Adrenal gland (tissue), 19 donors: ENCODE measurements at places on chromosomes 12 and 14. TPM values are rescaled to one million over a fixed set of nuclear protein-coding genes. Genes with fewer than 3 reads are reported as not detected.
A peak's percentile ranks its signal among the peaks of the same experiment; 100 is the strongest.

Gene SERPINA9
- not detected for total RNA-seq

DNA sequence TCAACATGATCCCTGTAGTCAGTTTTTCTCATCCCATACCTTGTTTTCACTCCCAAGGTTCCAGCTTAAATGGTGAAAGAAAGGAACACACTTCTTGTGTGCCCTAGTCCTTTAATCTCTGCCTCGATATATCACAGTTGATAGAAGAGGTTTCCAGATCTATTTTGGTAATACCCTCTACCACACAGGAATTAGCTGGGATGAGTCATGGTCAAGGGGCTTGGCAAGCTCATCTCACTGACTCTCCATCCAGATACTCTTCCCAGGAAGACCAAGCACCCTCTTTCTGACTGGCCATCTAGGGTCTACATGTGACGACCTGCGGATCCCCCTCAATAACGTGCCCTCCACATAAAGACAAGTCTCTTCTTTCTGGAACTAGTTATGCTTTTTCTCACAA, 277.9 kb downstream of the ITPR2 start:
- DNase-seq: no peak
- no peaks in the 10 kb centered on the region for H3K36me3 ChIP-seq
- no peak overlapping the region for H3K27ac ChIP-seq
- no peaks in the 10 kb centered on the region for H3K27me3 ChIP-seq
- no peaks in the 10 kb centered on the region for H3K4me1 ChIP-seq

DNA sequence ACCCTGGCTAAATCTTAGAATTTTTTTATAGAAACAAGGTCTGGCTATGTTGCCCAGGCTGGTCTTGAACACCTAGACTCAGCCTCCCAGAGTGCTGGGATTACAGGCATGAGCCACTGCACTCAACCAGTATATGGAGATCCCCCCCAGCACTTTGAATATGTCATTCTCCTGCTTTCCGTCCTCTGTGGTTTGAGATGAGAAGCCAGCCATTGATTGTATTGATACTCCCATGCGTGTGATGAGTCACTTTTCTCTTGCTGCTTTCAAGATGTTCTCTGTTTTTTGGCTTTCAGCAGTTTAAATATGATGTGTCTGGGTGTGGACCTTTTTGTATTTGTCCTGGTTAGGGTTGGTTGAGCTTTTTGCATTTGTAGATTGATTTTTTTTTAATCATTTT, 75.2 kb upstream of the DNM1L start:
- H3K27me3 ChIP-seq: no peaks in the 10 kb centered on the region
- DNase-seq: no peak
- no peaks in the 10 kb centered on the region for H3K4me1 ChIP-seq
- peaks cover 24% of the 10 kb centered on the region for H3K36me3 ChIP-seq

- H3K4me3 ChIP-seq: no peak overlapping the region
- no peaks in the 10 kb centered on the region for H3K27me3 ChIP-seq
- no peaks in the 10 kb centered on the region for H3K36me3 ChIP-seq
- H3K4me1 ChIP-seq: no peaks in the 10 kb centered on the region
- no peak overlapping the region for H3K27ac ChIP-seq
- DNase-seq: no peak
Measured at GRCh38 chr12:103373088-103373523, 122.7 kb downstream of the C12orf42 start.

GRCh38 chr12:12784911-12785814, at the start of gene APOLD1:
Gene APOLD1 (plus strand): TSS chr12:12785659. CDS start chr12:12785692, 33 bp downstream.
- H3K27ac ChIP-seq: peak within 1 kb of the TSS; percentile 80
- peak; percentile 34 for DNase-seq
- H3K4me3 ChIP-seq: no peak within 1 kb of the TSS
- H3K36me3 ChIP-seq: no peaks in the 10 kb centered on the region

DNA sequence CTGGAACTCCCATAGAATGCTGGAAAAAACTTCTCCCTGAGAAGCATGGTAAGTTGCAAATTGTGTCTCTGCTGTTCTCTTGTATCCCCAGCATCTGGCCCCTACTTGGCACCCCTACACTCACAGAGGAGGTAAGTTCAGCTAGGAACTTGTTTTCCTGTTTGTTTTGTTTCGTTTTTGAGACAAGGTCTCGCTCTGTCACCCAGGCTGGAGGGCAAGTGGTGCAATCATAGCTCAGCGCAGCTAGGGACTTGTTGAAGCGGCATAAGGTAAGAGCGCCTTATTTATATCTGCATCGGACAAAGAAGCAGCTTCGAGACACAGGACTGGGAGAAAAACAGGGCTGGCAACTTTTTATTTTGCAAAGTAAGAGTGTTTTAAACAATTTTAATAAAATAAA, 18.5 kb upstream of the ANO2 start:
- H3K36me3 ChIP-seq: no peaks in the 10 kb centered on the region
- no peak overlapping the region for H3K27ac ChIP-seq
- H3K4me3 ChIP-seq: no peak overlapping the region
- H3K27me3 ChIP-seq: no peaks in the 10 kb centered on the region

- no peaks in the 10 kb centered on the region for H3K4me1 ChIP-seq
- H3K27me3 ChIP-seq: no peaks in the 10 kb centered on the region
- no peak overlapping the region for H3K27ac ChIP-seq
- no peak overlapping the region for H3K4me3 ChIP-seq
Measured at GRCh38 chr14:96231526-96232130, 24.4 kb upstream of the BDKRB1 start.

GRCh38 chr14:83975841-83976770, 1553.8 kb upstream of the FLRT2 start:
- H3K4me3 ChIP-seq: no peak overlapping the region
- no peaks in the 10 kb centered on the region for H3K27me3 ChIP-seq
- no peaks in the 10 kb centered on the region for H3K36me3 ChIP-seq
- DNase-seq: peak; percentile 61
- no peak overlapping the region for H3K27ac ChIP-seq
- peaks cover 4% of the 10 kb centered on the region for H3K4me1 ChIP-seq

- no peaks in the 10 kb centered on the region for H3K36me3 ChIP-seq
- peak; percentile 11 for DNase-seq
- H3K4me3 ChIP-seq: no peak overlapping the region
- no peaks in the 10 kb centered on the region for H3K4me1 ChIP-seq
- H3K27ac ChIP-seq: no peak overlapping the region
Measured at GRCh38 chr14:105879867-105880561, 353.6 kb downstream of the TMEM121 start.

- peaks cover 8% of the 10 kb centered on the region for H3K4me1 ChIP-seq
- no peaks in the 10 kb centered on the region for H3K27me3 ChIP-seq
- H3K4me3 ChIP-seq: no peak overlapping the region
- peaks cover 6% of the 10 kb centered on the region for H3K36me3 ChIP-seq
- no peak overlapping the region for H3K27ac ChIP-seq
- no peak for DNase-seq
Measured at GRCh38 chr14:23316300-23316699, 5.0 kb upstream of the PABPN1 start.

DNA sequence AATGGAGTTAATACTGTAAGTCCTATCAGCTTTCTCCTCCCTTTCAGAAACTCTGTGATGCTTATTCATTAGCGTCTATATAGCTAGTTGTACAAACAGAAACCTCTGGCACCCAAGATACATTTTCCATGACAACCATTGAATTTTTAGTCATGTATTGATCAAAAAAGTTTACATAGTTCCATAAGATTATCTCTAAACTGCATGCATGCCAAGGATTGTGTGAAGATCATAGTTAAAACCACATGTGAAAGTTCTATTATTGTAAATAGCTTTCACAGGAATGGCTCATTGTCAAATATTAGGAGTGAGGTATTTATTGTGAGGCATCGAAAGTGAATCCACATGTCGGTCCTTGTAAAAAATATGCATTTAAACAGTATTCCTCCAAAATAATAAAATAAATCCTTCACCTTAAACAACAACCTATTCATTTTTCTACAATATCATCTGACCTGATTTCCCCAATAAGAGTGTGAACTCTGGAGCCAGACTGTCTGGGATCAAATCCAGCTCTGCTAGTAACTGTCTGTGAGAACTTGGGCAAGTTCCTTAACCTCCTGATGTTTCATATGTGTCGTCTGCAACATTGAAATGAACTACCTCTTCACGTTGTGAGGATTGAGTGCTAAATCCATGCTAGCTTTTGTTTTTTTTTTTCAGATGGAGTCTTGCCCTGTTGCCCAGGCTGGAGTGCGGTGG, 10.6 kb upstream of the CDKL1 start:
- no peaks in the 10 kb centered on the region for H3K27me3 ChIP-seq
- DNase-seq: no peak
- H3K4me3 ChIP-seq: no peak overlapping the region
- H3K27ac ChIP-seq: no peak overlapping the region
- no peaks in the 10 kb centered on the region for H3K36me3 ChIP-seq
